ENCODE measurements at places on chromosomes 6 and 20. TPM values are rescaled to one million over a fixed set of nuclear protein-coding genes. Genes with fewer than 3 reads are reported as not detected.

Gene SIRPB2
- total RNA-seq, result not detected

Gene C6orf15
- total RNA-seq, result not detected

Gene FNDC1
- total RNA-seq, result 0.21 TPM

Gene STMND1
- not detected for total RNA-seq

Gene PREX1
- 13.5 TPM for total RNA-seq

Gene DDRGK1
- 87.1 TPM for total RNA-seq

Gene DNPH1
- 82.6 TPM for total RNA-seq

Gene NPEPL1
- total RNA-seq, result 33.3 TPM

Gene ZSCAN12
- total RNA-seq, result 1.7 TPM

All from A549 treated with DMSO at 1 μM for 4 hours (cell line).